ENCODE measurements at places on chromosomes 5 and 9. TPM values are rescaled to one million over a fixed set of nuclear protein-coding genes. Genes with fewer than 3 reads are reported as not detected.

RNF44 gene
- 54.6 TPM for total RNA-seq

CKMT2 gene
- total RNA-seq: not detected

TBC1D9B gene
- 73.7 TPM for total RNA-seq

TSSK1B gene
- not detected for total RNA-seq

TRIM36 gene
- total RNA-seq: 0.15 TPM

ELAVL2 gene
- not detected for total RNA-seq

PCDHGC5 gene
- total RNA-seq: not detected
